ENCODE measurements at places on chromosomes 2 and 18.

- no peak for DNase-seq
Measured at GRCh38 chr2:27705851-27706622, 42.3 kb downstream of the SLC4A1AP start.

DNA sequence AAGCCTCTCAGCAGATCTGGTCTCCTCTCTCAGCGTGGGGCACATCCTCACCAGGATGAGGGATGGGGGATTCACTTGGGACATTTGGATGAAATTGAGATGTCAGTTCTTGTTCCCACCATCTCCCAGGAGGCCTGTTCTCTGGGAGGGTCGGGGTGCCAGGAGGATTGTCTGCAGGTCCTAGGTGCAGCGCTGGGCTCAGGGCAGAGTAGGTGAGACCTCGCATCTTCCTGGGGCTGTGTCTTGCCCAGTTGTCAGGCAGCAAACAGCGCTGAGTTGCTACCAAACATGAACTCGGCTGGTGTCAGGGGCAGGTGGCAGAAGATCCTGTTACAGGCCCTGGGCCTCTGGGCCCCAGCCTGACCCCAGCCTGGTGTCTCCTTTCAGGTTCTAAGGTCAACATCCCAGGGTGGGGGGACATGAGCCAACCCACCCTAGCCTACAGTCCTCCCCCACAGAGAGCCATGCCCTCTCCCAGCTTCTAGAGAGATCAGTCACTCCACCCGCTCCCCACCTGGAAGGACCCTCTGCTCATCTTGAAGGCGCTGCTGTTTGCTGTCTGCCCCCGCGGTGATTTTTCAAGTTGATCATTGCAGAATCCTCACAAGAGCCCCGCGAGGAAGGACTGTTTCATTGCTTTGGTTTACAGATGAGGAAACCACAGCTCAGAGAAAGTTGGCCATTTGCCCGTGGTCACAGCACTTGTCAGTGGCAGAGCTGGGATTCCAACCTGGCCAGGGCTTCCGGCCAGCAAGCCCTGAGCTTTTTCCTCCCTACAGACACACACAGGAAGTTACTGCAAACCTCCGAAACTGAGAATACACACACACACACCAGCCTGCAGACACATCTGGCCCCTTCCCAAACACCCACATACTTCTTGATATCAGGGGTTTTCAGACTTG lies 83.9 kb downstream of the STPG4 start:
- DNase-seq, result peak; percentile 95

DNA sequence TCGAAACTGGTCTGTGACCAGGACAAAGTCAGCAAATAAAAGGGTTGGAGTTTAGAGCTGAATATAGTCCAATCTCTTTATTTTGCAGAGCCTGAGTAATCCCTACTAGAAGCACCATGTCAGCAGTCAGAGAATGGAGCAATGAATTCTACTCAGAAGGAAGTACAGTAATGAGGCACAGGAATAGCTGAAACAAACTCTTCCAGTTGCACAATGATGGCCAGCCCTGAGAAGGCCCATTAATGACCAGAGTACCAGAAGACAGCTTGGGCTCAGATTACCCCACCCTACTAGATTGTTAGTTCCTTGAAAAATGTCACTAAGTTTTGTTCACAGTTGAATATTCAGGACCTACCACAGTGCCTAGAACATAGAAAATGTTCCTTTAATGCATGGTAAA lies 40.3 kb upstream of the SCG2 start:
- peak; percentile 35 for DNase-seq

DNA sequence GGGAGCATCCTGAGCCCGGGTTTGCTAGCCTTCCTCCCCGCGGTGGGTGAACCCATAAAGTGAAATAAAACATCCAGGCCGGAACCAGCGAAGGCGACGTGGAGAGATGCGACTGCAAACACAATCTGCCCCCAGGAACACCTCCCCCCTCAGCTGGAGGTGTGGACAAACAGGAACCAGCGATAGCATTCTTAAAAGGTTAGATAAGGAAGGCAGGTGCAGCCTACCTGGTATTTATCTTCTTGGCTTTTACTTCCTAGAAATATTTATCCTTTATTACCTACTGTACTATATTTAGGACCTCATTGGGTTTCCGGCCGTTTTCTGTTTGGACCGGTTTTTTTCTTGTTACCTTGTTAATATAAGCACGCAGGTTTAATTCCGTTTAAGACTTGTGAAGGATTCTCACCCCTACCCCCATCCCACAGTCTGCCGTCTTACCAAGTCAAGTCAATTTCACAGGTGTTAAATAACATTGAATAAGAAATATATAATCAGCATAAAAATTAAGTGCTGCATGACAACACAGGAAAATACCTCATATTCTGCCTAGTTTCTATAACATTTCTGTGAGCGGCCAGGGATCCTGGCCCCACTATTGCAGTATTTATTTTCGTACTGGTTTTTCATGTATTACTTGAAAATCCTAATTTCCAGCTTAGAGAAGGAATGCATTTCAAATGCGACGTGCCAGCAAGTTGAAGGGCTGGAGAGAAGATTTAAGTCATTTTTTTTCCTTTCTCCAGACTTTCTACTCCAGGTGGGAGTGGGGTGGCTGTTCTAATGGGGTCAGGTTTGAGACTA lies 224.0 kb upstream of the ID2 start:
- DNase-seq, result no peak

GRCh38 chr2:19026261-19026660 lies 332.2 kb downstream of the OSR1 start:
- no peak for DNase-seq

- DNase-seq, result no peak
Measured at GRCh38 chr2:160061944-160062291, 497 bp downstream of the PLA2R1 start.
